ENCODE measurements at places on chromosomes 6 and 20.

DNA sequence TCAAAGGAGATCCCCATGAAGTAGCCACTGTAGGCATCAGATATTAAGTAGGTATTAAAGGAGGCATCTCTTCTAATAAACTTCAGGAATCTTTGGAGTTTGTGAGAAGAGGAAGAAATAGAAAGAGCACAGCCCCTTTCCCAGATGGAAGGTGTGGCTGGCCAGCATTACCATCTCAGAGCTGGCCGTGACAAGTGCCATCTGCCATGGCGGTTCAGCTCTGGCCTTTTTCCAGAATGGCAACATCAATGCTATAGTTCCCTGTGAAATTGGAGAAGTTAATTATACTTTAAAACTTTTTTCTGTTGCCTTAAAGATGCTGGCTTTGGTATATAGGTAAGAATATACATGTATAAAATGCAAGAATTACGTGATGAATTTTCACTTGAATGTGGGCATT, 51.9 kb upstream of the MCUR1 start:
- DNase-seq, result no peak

GRCh38 chr20:3414122-3414521, 6.7 kb upstream of the DNAAF9 start:
- no peak for DNase-seq

GRCh38 chr6:166304106-166304505, 4.1 kb downstream of the PRR18 start:
- no peak for DNase-seq

GRCh38 chr6:60867548-60867947, 1418.5 kb downstream of the KHDRBS2 start:
- no peak for DNase-seq

GRCh38 chr6:36616893-36617521, 22.8 kb downstream of the SRSF3 start:
- DNase-seq, result no peak

DNA sequence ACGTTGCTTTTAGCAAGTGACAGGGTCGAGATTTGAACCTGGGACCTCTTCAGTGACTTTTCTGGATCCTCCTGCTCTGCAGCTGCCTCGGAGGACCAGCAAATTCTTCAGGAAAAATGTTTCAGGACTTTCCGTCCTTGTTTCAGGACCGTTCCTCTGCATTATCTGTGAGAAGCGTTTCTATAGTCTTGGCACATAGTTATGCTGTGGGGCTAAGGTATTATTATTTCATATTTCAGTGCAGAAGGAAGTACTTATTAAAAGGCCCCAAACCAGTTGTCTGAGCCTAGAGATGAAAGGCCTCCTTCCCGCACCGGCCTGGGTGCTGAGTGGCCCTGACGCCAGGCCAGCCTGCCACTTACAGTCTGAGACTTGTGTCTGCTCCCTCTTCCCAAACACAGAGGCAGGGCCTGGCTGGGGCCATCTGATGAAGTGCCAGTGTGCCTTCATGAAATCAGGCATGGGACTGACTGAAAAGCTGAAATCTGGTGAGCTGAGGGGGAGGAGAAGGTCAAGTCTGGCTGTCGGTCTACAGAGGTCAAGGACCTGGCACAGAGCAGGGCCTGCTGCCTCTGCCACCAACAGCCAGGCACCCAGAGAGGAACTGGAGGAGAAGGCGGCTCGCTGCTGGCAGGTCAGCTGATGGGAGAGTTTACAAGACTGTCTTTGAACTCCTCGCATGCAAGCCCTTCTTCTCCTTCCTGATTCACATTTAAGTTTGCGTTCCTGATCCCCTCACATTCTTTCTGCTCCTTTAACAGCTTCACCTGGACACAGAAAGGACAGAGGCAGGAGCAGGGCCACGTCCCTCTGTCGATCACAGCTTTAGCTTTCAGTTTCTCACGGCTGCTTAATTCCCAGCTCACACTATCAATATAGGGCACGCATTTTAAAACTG, 8.9 kb upstream of the QKI start:
- DNase-seq, result no peak

DNA sequence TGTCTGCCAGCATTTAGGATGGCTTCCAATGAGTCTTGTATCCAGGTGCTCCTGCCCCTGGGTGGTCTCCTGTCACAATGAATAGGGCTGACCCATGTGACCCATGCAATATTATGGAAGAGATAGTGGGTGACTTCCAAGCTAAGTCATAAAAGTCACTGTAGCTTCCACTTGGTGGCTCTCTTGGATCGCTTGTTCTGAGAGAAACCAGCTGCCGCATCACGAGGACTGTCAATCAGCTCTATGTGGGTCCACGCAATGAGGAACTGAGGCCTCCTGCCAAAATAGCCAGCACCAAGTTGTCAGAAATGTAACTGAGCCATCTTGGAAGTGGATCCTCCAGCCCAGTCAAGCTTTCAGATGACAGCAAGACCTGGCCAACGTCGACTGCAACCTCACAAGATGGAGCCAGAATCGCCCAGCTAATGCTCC, 14.9 kb upstream of the MATN4 start:
- no peak for DNase-seq

- no peak for DNase-seq
These were observed 54.0 kb downstream of the EFCAB8 start for GRCh38 chr20:32912688-32913087.

GRCh38 chr6:42349753-42350511, 101.8 kb downstream of the TRERF1 start:
- DNase-seq, result no peak

DNA sequence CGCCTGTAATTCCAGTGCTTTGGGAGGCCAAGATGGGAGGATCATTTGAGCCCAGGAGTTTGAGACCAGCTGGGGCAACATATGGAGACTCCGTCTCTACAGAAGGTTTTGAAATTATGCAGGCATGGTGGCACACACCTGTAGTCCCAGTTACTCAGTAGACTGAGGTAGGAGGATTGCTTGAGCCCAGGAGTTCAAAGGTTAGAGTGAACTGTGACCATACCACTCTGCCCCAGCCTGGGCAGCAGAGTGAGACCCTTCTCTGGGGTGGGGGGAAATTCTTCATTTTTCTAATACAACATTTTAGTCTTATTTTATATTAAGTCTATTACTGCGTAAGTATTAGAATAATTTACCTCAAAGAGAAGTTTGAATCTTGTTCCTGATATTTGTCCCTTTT, 20.1 kb upstream of the SUMO4 start:
- no peak for DNase-seq

DNA sequence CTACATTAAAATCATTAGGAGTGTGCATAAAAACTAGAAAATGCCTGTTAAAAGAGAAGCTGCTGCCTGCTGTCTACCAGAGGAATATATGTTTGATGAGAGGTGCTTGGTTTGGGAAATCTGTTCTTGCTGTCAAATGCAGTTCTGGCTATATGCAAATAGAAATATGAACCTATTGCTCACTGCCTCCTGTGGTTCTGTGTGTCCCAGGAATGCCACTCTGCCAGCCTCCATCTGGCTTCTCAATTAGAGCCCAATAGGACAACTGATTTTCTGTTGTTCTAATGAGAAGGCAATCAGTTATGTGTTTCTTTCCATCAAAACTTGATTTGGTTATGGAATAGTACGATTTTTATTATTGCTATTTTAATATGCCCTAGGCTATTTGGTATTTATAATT, 759.7 kb downstream of the HDGFL1 start:
- DNase-seq, result no peak

- no peak for DNase-seq
These were observed 16.6 kb downstream of the GJA10 start for GRCh38 chr6:89910902-89911240.

Data from NT2/D1 (cell line).